ENCODE measurements at places on chromosomes 1 and 21.

- DNase-seq = no peak
Observed at GRCh38 chr1:8363767-8364301, 45.9 kb downstream of the SLC45A1 start.

DNA sequence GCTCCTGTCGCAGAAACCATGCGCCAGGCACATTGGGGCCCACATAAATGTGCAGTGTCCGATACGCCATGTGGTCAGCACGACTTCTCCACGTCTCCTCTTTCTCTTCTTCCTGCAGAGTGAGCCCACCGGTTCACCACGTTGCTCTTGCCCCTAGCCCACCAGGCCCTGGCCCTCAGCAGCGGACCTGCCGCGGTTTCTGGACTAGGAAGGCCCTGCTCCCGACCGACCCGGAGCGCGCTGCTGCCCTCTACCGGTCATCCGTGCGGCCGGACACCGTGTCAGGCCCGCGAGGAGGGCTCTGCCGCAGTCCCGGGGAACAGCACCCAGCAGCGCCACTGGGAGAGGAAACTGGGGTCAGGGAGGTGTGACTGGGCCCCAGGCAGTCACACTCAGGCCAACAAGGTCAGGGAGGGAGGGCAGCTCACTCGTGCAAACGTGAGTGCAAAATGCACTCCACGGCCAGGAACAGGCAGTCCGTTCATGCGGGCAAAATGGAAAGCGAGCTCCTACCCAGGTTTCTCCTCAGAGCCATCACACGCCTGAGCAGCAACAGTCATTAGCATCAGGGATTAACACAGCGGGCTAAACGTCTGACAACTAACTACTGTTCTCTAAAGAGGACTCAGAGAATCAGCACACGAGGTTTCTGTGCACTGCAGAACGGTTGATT is 13.7 kb downstream of the TLR5 start:
- no peak for DNase-seq

- no peak for DNase-seq
Observed at GRCh38 chr1:60575326-60575977, 501.9 kb upstream of the C1orf87 start.

DNA sequence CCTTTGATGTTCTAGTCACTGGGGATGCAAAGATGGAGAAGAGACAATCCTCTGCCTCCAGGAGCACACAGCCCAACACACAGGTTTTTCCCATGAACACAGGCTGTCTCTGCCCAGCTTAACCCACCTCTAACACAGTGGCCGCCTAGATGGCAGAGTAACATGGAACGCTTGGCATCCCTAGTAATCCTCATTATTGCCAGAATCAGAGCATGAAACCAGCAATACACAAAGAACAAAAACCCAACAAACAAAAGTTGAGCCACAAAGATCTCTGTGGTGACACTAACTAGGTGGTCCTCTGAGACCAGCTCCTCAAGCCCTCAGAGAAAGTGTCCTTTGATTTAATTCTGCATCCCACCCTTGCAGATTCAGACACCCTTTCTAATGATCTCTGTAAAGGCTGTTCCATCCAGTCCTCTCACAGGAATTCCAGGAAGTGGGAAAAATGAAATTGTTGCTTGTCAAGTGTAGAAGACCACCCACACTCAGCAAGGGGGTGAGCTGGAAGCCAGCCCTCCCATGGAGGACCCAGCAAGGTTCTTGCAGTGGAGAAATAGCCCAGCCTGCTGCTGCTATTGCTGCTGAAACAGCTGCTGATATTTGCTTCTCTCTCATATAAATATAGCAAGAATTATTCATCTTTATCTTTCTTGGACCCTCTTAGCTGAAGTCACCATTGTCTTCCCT is 7.4 kb upstream of the ATP2B4 start:
- DNase-seq = no peak

- DNase-seq = no peak
Observed at GRCh38 chr1:173714441-173714758, 381 bp upstream of the KLHL20 start.

- DNase-seq = no peak
Observed at GRCh38 chr1:54379555-54380289, 26.5 kb downstream of the SSBP3 start.

DNA sequence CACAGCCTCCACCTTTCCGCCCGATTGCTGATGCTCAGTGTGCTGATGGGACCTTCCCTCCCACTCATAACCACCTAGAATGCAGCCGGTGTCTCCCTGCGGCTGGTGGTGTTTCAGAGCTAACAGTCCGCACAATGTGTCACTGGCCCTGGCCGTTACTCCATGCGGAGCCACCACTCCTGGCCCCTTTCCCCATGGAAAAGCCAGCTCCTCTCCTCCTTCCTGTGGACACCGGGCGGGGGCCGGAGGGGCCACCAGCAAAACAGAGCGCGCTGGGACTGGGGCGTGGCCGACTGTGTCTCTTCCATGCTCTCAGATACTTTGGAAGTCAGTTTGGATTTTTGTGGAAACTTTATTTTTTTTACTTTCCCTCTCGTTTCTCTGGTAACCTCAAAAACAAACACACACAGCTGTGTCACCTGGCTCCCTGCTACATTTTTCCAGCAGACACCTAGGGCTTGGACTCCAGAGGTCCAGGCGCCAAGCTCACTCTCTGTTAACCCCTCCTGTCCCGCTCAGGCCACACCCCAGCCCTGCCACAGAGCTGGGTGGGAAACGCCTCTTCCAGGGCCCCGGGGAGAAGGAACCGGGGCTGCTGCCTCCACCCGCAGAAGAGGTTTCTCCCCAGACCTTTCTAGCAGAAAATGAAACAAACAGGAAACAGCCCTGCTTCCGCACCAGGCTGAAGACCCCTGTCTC is 32.5 kb upstream of the COL6A2 start:
- no peak for DNase-seq

- DNase-seq = no peak
Observed at GRCh38 chr1:44515416-44515815, 110.4 kb downstream of the RNF220 start.

GRCh38 chr1:168438626-168439025 is 105.2 kb downstream of the XCL2 start:
- no peak for DNase-seq

GRCh38 chr1:109624201-109625010 is 4.8 kb downstream of the AMPD2 start:
- no peak for DNase-seq

GRCh38 chr1:214899908-214900460 is 182.6 kb upstream of the KCNK2 start:
- no peak for DNase-seq

DNA sequence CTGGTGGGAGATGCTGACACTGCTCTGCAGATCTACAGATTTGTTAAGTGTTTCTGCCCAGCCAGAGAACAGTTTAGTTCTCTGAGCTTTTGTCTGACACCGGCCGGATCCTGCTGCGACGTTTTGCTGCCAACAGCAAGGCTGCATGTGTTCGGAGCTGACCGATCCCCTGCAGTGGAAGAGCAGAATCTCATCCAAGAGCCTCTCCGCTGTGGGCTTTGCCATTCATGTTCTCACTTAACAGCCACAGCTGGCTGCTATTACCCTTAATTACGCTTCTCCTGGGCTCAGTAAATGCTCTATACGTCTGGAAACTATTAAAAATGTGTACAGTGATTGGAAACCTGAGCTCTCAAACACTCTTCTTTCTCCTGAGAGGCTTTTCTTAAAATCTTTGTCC is 105.3 kb downstream of the BCAR3 start:
- DNase-seq = peak; percentile 86

- DNase-seq = peak; percentile 83
Observed at GRCh38 chr1:68213843-68214242, 18.5 kb downstream of the WLS start.

- no peak for DNase-seq
Observed at GRCh38 chr1:223641523-223642039, 23.9 kb downstream of the CAPN8 start.

GRCh38 chr1:1540818-1541628 is 599 bp upstream of the TMEM240 start:
- DNase-seq = no peak

- DNase-seq = no peak
Observed at GRCh38 chr1:18960821-18961220, 4.3 kb upstream of the IFFO2 start.

DNA sequence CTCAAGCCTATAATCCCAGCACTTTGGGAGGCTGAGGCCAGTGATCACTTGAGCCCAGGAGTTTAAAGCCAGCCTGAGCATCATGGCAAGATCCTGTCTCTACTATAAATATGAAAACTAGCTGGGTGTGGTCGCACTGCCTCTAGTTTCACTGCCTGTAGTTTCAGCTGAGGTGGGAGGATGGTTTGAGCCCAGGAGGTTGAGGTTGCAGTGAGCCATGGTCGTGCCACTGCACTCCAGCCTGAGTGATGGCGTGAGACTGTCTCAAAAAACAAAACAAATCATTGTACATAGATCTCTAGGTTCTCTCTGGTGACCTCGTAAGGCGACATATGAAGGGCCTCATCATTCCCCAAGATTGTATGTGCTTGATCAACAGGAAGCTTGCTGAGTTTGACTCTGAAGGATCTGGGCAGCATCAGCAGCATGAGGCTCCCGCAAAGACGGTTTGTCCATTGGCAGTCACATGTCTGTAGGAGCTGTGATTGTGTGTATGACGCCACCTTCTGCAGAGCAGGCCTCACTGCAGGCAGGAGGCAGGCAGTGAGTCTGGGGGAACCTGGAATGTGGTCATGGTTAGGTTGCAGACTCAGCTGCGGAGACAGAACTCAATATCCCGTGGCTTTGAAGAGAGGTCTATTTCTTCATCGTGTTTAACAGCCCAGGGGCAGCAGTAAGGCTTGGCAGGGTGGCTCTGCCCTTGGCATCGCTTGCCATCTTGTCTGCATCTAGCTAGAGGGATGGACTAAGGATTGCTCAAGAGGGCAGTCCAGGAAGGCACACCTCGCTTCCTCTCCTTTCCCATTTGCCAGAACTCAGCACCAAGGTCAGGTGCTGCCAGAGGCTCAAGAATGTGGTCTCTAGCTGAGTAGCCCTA is 14.0 kb downstream of the ATP5PO start:
- no peak for DNase-seq

DNA sequence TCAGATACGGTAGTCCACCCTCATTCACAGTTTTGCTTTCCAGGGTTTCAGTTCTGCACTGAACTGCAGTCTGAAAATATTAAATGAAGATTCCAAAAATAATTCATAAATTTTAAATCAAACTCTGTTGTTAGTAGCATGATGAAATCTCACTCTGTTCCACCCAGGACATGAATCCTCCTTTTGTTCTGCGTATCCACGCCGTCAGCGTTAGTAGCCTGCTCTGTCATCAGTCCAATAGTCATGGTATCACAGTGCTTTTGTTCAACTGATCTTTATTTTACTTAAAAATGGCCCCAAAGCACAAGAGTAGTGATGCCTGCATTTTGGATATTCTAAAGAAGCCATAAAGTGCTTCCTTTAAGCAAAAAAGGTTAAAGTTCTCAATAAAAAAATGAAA is 23.9 kb downstream of the CHD1L start:
- DNase-seq = no peak

DNA sequence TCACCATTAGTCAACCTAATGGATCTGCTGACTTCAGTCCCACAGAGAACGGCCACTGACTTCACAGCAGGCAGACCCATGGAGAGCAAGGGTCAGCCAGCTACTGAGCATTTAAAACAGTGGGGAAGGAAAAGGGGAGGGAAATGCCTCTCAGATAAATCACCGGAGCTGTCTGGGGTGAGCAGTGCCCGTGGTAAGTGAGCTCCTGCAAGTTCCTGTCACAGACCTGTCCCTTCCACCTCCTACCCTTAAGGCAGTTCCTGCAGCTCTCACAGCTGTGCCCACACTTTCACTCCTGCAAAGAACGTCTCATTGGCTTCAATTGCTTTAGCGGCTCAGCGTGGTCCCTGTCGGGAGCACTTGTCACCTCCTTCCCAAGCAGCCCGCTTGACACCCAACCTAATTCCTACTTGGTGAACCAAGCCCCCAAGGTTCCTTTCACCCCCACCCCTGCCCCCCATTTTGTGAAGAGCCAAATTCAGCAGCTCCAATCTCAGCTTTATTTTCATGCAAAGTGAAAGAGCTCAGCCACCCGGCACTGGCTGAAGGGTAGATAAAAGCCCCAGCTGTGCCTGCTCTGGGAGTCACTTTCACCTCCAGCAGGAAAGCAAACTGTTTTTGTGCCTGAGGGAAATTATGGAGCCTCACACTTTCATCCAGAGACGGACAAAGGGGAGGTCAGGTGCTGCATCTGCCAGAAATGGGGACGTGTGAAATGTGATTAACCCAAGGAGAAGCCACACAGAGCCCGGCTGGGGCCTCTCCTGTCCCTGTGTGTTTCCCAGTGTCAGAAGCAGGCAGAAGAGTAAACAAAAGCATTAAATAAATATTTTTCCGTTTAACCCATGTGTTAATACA is 306.2 kb downstream of the TTLL7 start:
- no peak for DNase-seq

DNA sequence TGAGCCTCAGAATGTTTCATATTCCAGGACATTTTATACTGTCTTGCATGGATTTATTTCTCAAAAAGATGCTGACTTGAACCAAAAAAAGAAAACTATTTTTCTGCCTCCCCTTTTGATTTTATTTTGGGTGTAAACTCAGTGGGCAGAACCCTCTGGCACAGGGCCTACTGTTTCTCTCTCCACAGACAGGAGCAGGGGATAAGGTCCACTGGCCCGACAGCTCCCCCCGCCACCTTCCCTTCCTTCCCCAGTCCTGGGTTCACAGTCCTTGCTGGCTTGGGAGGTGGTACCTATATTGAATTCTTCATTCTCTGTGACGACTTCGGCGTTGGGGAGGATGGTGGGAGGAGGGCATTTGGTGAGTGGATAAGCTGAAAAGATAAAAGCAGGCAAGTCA is 114.3 kb downstream of the ZSCAN20 start:
- DNase-seq = no peak

- no peak for DNase-seq
Observed at GRCh38 chr1:44296086-44296485, 59.0 kb downstream of the ERI3 start.

GRCh38 chr1:89887270-89887669 is 66.4 kb downstream of the LRRC8D start:
- no peak for DNase-seq

- DNase-seq = no peak
Observed at GRCh38 chr21:38597421-38597820, 99.1 kb upstream of the ERG start.

DNA sequence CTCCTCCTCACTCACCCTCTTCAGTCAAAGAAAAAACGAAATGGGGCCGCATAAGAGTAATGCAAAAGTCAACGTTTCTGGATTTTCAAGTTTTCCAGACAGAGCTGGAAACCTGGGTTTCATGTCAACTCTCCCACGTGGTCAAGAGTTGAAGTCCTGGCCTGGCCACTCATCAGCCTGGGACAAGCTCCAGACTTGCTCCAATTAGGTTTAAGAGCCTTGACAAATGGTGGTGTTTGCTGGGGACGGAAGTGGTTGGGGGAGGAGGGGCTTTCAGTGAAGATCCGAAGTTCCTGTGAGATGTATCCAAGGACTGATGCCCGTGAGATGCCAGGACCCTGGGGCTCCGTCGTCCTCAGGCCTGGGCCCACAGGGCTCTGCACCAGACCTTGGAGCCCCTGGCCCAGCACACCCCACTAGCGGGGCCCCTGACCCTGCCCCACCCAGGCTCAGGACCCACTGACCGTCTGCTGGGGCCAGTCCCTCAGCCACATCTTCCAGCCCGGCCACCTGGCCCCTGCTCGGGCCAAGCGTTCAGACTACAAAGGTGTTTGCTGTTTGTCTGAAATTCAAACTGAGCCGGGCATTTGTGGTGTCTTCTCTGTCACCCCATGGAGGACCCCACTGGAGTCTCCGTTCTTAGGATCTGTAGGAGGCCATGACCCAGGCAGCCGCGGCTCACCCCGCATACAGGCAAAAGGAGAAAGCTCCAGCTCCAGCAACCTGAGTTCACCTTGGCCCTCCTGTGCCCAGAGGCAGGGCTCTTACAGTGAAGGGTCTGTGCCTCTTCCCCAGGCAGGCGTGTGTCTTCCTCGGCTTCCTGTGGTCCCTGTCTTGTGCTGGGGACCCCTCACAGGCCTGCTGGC is 53.3 kb downstream of the SIK1 start:
- no peak for DNase-seq

- DNase-seq = no peak
Observed at GRCh38 chr1:43722810-43723209, 15.5 kb downstream of the ST3GAL3 start.

All from NCI-H446 (cell line).